Esophagus muscularis mucosa (tissue), 4 donors: ENCODE measurements at places on chromosomes 4 and X.

GRCh38 chr4:40194602-40195161 is 2.1 kb upstream of the RHOH start:
- H3K27me3 ChIP-seq, result no peaks in the 10 kb centered on the region
- H3K4me3 ChIP-seq, result no peak overlapping the region
- no peak for DNase-seq

- no peak overlapping the region for H3K4me3 ChIP-seq
- H3K27me3 ChIP-seq, result no peaks in the 10 kb centered on the region
- no peaks in the 10 kb centered on the region for H3K36me3 ChIP-seq
- DNase-seq, result no peak
These were observed 89.7 kb downstream of the SYTL5 start for GRCh38 chrX:38095971-38096529.

DNA sequence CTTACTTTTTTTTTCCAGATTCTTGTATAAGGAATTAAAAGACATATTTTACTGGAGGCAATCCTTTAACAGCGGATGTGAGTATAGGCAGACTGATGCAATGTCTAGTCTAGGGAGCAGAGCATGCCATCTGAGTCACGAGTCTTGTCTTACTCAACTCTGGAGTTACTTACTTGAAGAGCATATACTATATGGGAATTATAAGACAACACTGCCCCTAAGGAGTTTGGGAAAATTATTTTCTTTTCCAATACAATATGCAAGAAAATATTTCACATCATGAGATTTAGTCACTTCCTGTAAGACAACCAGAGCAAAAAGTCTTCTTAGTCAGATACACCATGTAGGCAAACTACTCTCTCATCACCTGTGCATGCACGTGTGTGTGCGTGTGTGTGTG is 537.3 kb upstream of the FTHL17 start:
- no peak overlapping the region for H3K4me3 ChIP-seq
- no peaks in the 10 kb centered on the region for H3K4me1 ChIP-seq
- no peak overlapping the region for H3K27ac ChIP-seq
- H3K36me3 ChIP-seq, result no peaks in the 10 kb centered on the region
- no peaks in the 10 kb centered on the region for H3K27me3 ChIP-seq
- no peak for DNase-seq

GRCh38 chr4:184349283-184350039 is 124.9 kb downstream of the IRF2 start:
- H3K36me3 ChIP-seq, result no peaks in the 10 kb centered on the region
- no peak for DNase-seq
- no peak overlapping the region for H3K4me3 ChIP-seq
- peaks cover 24% of the 10 kb centered on the region for H3K4me1 ChIP-seq
- H3K27me3 ChIP-seq, result no peaks in the 10 kb centered on the region
- H3K27ac ChIP-seq, result no peak overlapping the region

DNA sequence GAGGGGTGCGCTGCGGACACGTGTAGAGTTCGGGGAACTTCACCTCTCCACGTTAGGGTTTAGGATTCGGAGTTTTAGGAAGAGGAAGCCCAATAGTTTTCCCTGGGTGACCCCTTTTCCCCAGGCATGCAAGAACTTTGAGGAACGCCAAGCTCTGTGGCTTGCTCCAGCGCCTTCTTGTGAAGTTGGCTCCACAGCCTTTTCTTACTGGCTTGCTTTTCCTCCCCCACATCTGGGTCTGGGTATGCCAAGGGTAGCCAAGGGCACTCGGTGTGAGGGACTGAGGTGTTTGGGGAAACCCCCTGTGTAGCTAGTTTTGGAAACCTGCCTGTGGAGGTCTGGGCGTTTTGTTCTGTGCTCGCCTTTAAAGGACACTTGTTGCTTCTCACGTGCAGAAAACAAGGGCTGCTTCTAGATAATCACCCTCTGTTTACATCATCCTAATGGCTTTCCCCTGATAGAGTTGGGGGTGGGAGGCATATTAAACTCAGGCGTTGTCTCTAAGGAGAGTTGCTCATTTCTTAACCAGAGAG is 746 bp downstream of the EDNRA start:
- H3K4me3 ChIP-seq, result peak overlapping the region; percentile 51
- no peaks in the 10 kb centered on the region for H3K36me3 ChIP-seq
- no peak for DNase-seq
- peaks cover 10% of the 10 kb centered on the region for H3K27me3 ChIP-seq
- H3K4me1 ChIP-seq, result peaks cover 12% of the 10 kb centered on the region

GRCh38 chr4:185394568-185395237 is 1.0 kb downstream of the LRP2BP start:
- H3K4me3 ChIP-seq, result peak overlapping the region; percentile 82
- H3K27ac ChIP-seq, result peak overlapping the region; percentile 99
- H3K4me1 ChIP-seq, result peaks cover 37% of the 10 kb centered on the region
- H3K36me3 ChIP-seq, result no peaks in the 10 kb centered on the region
- H3K27me3 ChIP-seq, result no peaks in the 10 kb centered on the region

DNA sequence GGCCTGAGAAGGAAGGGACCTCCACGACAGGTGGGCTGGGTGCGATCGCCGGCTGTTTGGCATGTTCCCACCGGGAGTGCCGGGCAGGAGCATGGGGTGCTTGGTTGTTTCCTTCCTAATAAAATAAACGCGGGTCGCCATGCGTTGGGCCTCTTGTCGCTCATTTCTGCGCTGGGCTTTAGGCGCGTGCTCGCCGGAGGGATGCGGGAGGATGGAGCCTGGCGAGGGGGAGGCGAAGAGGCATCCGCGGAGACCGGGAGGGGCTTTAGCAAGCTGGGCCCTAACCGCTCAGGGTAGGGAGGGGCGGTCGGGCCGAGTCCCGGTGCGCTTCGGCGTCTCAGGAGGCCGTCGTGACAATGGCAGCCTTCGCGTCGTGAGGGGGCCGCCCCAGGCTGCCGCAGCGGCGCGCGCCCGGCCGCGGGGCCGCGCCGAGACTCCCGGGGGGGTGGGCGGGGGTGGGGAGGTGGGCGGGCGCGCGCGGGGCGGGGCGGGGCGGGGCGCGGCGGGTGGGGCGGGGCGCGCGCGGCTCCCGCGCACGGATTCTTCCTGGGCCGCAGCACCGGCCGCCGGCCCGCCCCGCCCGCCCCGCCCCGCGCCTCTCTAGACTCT is 476 bp upstream of the GDI1 start:
- DNase-seq, result no peak
- peaks cover 66% of the 10 kb centered on the region for H3K36me3 ChIP-seq
- H3K27me3 ChIP-seq, result no peaks in the 10 kb centered on the region

DNA sequence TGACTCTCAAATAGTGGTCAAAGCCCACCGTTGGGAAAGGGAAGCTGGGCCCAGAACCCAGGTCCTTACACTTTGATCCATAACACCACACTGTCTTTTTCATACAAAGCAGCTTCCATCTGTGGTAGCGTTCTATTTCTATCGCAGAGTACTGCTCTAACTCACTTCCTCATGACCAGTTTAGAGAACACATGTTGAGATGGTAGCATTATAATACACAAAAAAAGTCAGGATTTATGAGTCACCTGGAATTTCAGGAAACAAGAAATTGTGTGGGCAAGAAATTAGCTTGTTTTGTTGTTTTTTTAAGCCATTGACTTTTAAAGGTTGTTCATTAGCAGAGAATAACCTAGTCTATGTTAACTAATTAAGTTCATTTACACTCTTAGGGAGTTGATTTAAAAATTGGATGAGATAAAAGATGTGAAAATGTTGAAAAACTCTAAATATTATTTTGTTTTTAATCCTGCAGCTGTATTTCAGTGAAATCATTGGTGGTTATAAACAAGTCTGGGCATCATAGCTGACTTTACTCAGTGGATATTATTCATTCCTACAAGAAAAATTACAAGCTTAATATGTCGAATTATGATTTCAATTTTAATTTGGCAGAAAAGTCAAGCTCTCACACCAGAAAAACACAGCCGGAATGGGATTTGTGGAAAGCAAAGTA is 1011.1 kb upstream of the HS3ST1 start:
- no peak overlapping the region for H3K27ac ChIP-seq
- H3K4me3 ChIP-seq, result no peak overlapping the region
- H3K36me3 ChIP-seq, result no peaks in the 10 kb centered on the region
- H3K4me1 ChIP-seq, result no peaks in the 10 kb centered on the region
- no peaks in the 10 kb centered on the region for H3K27me3 ChIP-seq
- DNase-seq, result no peak

- DNase-seq, result no peak
- no peaks in the 10 kb centered on the region for H3K27me3 ChIP-seq
- no peaks in the 10 kb centered on the region for H3K4me1 ChIP-seq
- no peaks in the 10 kb centered on the region for H3K36me3 ChIP-seq
- no peak overlapping the region for H3K27ac ChIP-seq
These were observed 100.9 kb upstream of the ATP6AP2 start for GRCh38 chrX:40479777-40480318.

DNA sequence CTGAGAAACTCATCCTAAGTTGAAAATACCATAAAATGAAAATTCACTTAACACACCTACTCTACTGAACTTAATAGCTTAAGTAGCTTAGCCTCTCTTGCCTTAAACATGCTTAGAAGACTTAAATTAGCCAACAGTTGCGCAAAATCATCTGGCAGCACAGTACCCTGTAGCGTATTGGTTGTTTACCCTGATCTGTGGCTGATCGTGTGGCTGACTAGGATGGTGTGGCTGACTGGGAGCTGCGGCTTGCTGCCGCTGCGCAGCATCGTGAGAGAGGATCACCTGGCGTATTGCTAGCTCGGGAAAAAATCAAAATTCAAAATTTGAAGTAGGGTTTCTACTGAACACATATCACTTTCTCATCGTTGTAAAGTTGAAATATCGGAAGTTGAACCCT is 6.3 kb downstream of the RUFY3 start:
- H3K4me1 ChIP-seq, result peaks cover 25% of the 10 kb centered on the region
- no peak for DNase-seq
- H3K27ac ChIP-seq, result no peak overlapping the region
- no peaks in the 10 kb centered on the region for H3K27me3 ChIP-seq
- no peaks in the 10 kb centered on the region for H3K36me3 ChIP-seq

DNA sequence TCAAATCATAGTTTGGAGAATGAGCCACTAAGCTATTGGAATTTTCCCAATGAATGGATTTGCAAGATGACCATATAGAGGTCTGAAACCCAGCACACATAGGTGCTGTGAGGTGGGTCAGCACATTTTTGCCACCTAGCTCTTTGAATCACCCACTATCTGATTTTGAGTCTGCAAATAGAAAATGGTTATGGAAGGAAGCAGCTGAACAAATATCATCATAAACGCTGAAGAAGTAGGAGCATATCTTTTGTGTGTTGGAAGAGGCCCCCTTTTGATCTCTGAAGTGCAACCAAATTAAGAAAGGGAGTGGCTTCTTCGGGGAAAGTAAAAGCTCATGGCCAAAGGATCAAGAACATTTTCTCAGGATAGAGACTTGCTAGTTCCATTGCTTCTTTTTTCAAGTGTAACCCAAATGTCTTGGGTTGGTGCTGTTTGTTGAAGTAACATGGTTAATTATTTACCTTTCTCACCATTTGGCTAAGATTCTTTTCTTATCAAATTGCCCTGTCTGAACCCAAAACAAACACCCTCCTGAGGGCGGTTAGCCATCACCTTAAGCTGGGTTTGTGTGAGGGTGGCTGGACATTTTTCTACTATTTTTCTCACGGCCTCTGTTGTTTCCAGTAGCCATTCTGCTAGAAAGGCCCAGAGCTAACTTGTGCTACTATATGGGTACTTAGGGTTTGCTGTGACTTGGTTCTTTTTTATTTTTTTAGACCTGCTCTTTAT is 18.4 kb upstream of the SORBS2 start:
- H3K4me1 ChIP-seq, result no peaks in the 10 kb centered on the region
- peak; percentile 34 for DNase-seq
- no peak overlapping the region for H3K27ac ChIP-seq
- no peak overlapping the region for H3K4me3 ChIP-seq

DNA sequence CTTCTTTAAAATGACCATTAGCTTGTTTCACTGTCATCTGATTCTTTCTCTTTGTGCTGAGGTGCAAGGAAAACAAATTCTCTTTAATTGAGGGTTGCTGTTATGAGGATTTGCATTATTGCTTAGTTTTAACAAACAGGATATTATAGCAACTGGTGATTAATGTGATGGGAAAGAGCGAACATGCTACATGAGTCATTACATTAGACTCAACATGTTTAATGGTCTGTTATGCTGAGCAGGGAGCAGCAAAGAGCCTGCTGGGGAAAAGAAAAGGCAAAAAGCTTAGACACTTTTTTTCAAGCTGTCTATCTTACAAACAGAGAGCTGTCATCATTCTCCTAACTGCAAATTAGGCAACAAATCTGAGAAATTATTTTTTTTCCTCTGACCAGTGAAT is 230.5 kb upstream of the LCORL start:
- H3K36me3 ChIP-seq, result no peaks in the 10 kb centered on the region
- no peak overlapping the region for H3K4me3 ChIP-seq
- no peaks in the 10 kb centered on the region for H3K27me3 ChIP-seq
- H3K4me1 ChIP-seq, result no peaks in the 10 kb centered on the region
- no peak overlapping the region for H3K27ac ChIP-seq
